ENCODE measurements at places on chromosomes 5 and 9.

- DNase-seq: peak; percentile 75
Observed at GRCh38 chr5:134586866-134587524, 45.6 kb downstream of the SAR1B start.

GRCh38 chr5:76425146-76425545, 22.1 kb downstream of the IQGAP2 start:
- no peak for DNase-seq

DNA sequence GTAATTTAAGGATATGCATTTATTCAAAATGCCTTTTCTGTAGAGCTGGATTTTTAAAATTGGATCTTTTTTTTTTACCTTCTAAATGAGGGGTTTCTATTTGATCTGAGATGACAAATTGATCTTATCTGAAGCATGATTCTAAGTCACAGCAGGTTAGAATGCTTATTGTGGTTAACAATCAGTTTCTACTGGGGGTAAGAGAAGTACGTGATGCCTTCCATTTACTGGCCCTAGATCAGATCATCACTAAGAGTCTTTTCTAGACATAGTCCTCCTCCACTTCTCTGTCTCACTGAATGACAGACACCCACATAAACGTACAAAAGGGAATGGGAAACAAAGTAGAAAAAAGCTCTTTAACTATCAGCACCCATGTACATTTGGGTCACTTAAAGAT, 231.9 kb downstream of the DMAC1 start:
- no peak for DNase-seq

GRCh38 chr5:56279979-56280378, 46.8 kb upstream of the ANKRD55 start:
- no peak for DNase-seq
